SK-N-DZ (cell line): ENCODE measurements at places on chromosomes 1 and 21.
A peak's percentile ranks its signal among the peaks of the same experiment; 100 is the strongest.

DNA sequence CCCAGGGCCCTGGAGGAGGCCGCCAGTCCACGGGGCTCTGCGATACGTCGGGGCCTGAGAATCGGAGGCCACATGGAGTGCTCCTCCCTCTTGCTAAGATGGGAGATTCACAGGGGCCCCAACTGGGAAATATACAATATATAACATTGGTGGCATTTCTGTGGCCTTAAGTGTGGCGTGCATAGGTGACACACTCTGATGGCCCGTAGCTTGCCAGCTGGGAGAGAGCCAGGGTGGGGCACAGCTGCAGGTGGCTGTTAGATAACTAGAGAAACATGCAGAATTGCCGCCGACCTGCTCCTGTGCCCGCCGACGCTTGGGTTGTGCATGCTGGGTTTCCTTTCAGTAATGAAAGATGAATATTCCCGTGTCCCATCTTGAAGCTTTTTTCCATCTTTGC is 30.1 kb downstream of the UMODL1 start:
- DNase-seq: no peak

- DNase-seq: no peak
These were observed 79.6 kb downstream of the ST3GAL3 start for GRCh38 chr1:43786960-43787359.

- no peak for DNase-seq
These were observed 30.5 kb downstream of the TNFSF18 start for GRCh38 chr1:173020138-173020750.

- no peak for DNase-seq
These were observed 66.7 kb downstream of the MAGI3 start for GRCh38 chr1:113456967-113457366.

GRCh38 chr1:45612941-45613579 is 10.8 kb downstream of the CCDC17 start:
- DNase-seq: no peak

GRCh38 chr1:57470036-57470435 is 46.2 kb upstream of the DAB1 start:
- DNase-seq: no peak

DNA sequence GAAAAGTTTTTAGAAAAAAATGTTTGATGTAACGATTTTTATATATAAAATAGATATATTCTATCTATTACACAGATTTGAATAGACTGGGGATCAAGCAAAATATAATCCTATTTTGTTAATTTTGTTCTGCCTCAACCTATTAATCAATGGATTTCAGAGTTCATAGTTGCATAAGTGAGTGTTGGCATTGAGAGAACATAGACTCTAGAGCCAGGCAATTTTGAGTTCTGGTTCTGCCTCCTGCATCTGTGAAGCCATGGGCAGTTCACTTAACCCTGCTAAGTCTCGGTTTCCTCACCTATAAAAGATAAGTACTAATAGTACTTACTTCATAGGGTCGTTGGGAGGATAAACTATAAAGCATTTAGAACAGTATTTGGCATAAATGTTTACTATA is 13.6 kb upstream of the PKN2 start:
- no peak for DNase-seq

- no peak for DNase-seq
These were observed 4.7 kb upstream of the SLC19A1 start for GRCh38 chr21:45546636-45547544.

GRCh38 chr1:202860744-202861419 is 28.1 kb downstream of the RABIF start:
- peak; percentile 68 for DNase-seq

DNA sequence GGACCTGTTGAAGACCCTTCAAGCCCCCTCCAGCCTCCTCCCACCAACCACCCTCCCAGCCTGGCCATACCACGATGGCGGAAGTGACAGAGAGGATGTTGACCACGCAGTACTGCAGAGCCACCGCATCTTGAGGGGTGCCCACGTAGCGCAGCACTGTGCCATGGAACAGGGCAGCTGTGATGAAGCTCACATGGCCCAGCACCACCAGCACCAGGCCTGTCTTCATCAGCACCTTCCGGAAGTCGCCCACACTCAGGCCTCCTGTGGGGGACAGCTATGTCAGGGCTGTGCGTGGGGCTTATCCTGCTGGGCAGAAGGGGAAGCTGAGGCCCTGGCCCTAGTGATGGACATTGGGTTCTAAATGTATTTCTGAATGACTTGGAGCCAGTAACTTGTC is 3.1 kb downstream of the TMEM54 start:
- DNase-seq: no peak

DNA sequence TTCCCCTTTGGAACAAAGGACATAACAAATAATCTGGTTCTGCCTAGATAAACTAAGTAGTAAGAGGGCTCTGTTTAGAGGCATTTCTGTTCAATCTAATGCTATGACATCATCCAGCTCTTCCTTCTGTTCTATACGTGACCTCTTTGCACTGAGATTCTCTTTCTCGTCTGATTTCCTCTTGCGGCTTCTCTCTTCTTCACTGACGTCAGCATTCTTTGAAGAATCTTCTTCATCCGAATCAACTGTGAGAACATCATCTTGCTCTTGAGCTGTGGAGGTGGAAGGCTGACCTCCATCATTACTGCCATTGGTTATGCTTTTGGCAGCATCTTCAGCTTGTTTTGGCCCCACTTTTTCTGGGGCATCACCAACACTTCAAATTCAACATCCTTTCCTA is 130.4 kb downstream of the HS2ST1 start:
- DNase-seq: no peak

- DNase-seq: no peak
These were observed 47.6 kb downstream of the SLX9 start for GRCh38 chr21:44987301-44987885.

GRCh38 chr1:12769976-12770505 is 3.5 kb upstream of the PRAMEF12 start:
- no peak for DNase-seq

DNA sequence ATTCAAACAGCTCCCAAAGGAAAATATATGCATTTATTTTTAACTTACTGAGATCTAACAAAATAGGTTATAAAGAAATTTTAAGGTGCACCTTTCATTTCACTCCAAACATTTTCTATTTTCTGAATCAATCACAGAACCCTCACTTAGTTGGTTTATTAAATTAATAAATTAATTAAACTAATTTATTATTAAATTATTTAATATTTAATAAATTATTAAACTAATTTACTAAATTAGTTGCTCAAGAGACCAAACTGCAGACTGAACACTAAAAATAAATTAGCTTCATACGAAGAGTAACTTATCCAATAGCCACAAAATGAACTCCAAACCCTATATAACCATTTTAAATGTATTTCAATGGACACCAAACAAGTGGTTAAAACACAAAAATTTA is 68.0 kb downstream of the PRPF38A start:
- no peak for DNase-seq

GRCh38 chr1:178935610-178936009 is 64.7 kb upstream of the ANGPTL1 start:
- DNase-seq: no peak

DNA sequence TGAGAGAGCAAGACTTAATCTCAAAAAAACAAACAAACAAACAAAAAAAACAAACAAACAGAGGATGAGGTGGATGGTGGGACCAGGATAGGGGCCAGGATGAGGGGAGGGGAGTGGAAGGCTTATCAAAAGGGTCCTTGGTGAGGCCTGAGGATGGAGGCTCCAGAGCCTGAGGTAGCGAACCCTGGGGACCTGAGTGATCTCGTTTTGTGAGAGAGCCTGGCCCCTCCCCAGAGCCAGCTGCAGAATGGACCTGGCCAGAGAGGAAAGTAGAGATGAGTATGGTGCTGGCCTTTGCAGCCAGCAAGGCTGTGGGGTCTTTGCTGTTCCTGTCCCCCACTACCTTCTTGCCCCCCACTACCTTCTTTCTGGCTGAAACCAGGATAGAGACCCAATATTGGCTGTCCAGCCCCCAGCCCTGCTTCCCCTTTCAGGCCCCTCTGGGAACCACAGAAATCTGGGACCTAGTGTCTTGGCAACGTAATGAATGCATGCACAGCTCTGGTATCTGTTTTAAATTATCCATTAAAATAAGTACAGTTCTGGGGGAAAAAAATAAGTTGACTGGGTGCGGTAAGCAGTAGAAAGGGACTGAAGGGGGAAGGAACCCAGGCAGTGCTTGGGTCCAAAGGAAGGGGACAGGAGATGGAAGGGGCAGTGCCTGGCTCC is 1.1 kb upstream of the LMNA start:
- DNase-seq: no peak

GRCh38 chr1:41711581-41711980 is 207.1 kb downstream of the HIVEP3 start:
- DNase-seq: no peak

- no peak for DNase-seq
These were observed 392.7 kb downstream of the MATN1 start for GRCh38 chr1:30330644-30331043.

GRCh38 chr1:170567214-170567613 is 35.2 kb downstream of the GORAB start:
- DNase-seq: no peak

GRCh38 chr1:247574664-247575063 is 13.5 kb upstream of the OR2G2 start:
- no peak for DNase-seq
